Left renal cortex interstitium (tissue), 4 donors: ENCODE measurements at places on chromosomes 4 and X.

GRCh38 chrX:118847676-118848075 is 24.1 kb downstream of the ZCCHC12 start:
- no peak for DNase-seq

GRCh38 chr4:169398316-169398715 is 127.6 kb upstream of the SH3RF1 start:
- no peak for DNase-seq

GRCh38 chr4:24489870-24490269 is 94.5 kb downstream of the DHX15 start:
- DNase-seq: no peak

GRCh38 chr4:41012293-41012692 is 202.0 kb downstream of the APBB2 start:
- no peak for DNase-seq

DNA sequence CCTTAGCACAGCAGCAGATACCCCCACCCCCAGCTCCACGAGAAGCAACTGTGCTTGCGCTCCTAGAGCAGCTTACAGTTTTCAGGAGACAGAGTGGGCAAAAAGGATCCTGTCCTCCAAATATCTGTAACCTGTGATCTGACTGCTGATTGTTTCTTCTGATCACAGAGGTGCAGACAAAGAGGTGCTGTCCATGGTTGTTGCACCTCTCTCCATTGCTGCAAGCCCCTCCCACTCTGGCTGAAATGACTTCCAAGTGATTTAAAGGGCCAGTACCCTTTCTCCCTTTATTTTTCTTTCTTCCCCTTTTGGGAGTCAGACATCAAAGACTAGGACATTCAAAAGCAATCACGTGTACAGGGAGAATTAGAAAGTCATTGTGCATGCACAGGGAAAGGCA is 205.3 kb upstream of the GEMIN8 start:
- DNase-seq: no peak

DNA sequence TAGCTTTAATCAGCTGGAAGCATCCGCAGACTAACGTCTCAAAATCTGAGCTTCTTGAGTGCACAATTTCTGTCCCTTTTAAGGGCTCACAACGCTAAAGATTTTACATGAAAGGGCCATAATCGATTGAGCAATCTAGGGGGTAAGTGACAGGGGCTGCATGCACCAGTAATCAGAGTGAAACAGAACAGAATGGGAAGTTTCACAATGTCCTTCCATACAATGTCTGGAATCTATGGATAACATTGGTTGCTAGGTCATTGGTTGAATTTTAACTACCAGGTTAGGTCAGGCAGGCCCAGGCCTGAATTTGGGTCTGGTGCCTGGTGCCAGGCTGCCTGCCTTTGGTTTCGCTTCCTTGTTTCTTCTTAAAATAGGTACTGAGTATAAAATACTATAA is 42.0 kb upstream of the MTMR8 start:
- no peak for DNase-seq

DNA sequence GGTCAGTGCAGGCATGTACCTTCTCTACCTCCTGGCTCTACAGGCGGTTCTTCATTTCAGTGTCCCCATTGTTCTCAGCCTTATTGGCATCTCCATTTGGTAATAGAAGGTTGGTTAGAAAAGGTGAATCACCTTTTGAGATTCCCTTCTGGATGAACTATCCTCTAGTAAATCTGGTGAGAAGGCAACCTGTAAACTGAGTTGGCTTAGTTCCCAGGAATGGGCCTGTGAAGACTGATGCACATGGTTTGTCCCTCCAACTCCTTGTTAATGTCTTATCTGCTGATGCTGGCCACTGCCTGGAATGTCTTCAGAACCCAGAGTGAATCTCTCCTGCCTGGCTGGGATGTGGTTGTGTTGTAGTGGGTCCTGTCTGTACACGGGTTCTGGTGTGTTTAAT is 143.4 kb upstream of the WDR1 start:
- DNase-seq: no peak

- no peak for DNase-seq
These were observed 51.4 kb upstream of the VCX3B start for GRCh38 chrX:8413279-8413678.

GRCh38 chr4:156794863-156795262 is 176.7 kb downstream of the PDGFC start:
- DNase-seq: no peak

GRCh38 chr4:38728631-38729141 is 54.1 kb downstream of the TLR10 start:
- DNase-seq: no peak

GRCh38 chrX:40996886-40997530 is 88.2 kb upstream of the USP9X start:
- no peak for DNase-seq

- DNase-seq: no peak
These were observed 9.6 kb upstream of the DLG3 start for GRCh38 chrX:70434914-70435586.

GRCh38 chrX:76126851-76127250 is 46.0 kb upstream of the PBDC1 start:
- no peak for DNase-seq

GRCh38 chrX:69844636-69845035 is 205.1 kb downstream of the AWAT2 start:
- no peak for DNase-seq

DNA sequence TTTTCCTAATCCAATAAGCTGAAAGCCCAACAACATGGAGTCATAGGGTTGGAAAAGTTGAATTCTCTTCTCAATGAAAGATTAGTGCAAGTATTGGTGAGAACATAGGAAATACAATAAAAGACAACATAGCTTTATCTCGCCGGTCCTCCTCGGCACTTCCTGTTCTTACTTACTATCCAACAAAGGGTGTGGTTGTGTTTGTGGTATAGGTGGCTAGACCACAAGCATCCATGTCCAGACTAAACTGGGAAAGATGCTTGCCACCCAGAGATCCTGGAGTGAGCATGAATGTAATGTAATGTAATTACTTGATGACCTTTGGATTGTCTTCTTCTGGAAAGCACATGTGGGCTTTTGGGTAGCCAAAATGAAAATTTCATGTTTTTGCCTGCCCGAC is 223.8 kb downstream of the CPE start:
- no peak for DNase-seq

GRCh38 chr4:39729557-39729956 is 31.6 kb downstream of the UBE2K start:
- no peak for DNase-seq

- DNase-seq: no peak
These were observed 4.9 kb downstream of the LYAR start for GRCh38 chr4:4284827-4285618.

DNA sequence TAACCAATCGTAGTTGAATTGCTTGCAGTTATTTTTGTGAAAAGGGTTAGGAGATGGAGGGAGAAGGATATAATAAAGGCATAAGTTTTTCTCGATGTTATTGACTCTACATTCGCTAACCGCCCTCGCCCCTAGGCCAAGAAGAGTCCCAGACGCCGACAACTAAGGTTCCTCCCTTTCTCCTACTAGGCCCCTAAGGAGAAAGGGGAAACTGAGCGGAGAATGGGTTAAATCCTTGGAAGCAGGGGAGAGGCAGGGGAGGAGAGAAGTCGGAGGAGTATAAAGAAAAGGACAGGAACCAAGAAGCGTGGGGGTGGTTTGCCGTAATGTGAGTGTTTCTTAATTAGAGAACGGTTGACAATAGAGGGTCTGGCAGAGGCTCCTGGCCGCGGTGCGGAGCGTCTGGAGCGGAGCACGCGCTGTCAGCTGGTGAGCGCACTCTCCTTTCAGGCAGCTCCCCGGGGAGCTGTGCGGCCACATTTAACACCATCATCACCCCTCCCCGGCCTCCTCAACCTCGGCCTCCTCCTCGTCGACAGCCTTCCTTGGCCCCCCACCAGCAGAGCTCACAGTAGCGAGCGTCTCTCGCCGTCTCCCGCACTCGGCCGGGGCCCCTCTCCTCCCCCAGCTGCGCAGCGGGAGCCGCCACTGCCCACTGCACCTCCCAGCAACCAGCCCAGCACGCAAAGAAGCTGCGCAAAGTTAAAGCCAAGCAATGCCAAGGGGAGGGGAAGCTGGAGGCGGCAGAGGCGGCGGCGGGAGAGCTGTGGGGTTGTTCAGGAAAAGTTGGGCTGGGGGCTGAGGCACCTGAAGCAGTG is 5.9 kb downstream of the ATOH1 start:
- peak; percentile 6 for DNase-seq

DNA sequence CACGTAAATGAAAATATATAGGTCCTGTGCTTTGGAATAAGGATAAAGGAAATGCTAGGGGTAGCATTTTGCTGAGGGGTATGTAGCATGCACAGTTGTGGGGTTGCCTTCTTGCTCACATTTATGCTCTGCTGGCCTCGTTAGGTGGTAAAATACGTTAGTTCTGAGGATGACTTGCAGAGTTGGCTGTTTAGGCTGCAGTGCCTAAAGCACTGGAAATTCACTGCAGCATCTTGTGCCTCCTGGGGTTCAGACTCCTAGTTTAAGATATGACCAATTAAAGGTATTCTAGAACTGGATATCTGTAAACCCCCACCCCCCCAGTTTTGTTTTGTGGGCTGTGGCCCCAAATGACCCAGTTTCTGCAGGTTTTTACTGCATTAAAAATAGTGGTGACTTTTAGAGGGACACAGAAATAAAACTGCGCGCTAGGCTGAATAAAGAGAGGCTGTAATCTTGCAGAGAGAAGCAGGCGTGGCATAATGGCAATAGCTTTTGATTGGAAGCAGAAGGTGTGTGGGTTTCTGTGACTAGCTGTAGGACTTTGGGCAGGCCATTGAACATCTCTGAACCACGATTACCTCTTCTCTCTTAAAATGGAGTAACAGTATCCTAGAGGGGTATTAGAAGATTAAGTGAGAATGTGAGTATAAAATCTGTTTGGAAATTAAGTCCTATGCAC is 79.3 kb downstream of the REPS2 start:
- DNase-seq: no peak

- DNase-seq: no peak
These were observed 1128.4 kb downstream of the ADGRL3 start for GRCh38 chr4:62328526-62328925.

DNA sequence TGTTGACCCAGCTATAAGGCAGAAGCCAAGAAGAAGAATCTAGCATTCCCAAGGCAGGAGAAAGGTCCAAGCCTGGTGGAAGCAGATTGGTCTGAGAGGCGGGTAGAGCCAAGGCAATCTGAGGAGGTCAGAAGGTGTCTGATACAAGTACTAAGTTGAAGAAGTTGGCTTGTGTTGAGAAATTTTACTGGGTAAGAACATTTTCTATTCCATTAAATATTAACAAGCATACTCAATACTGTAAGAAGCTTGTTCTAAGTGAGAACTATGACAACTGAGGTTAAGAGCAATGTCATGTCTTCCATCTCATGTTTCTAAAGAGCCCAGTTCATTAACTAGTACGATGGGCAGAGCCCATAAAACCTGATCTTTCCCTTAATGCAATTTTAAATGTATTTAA is 75.0 kb downstream of the FAM13A start:
- no peak for DNase-seq

GRCh38 chr4:145186729-145187128 is 6.3 kb upstream of the OTUD4 start:
- DNase-seq: no peak

DNA sequence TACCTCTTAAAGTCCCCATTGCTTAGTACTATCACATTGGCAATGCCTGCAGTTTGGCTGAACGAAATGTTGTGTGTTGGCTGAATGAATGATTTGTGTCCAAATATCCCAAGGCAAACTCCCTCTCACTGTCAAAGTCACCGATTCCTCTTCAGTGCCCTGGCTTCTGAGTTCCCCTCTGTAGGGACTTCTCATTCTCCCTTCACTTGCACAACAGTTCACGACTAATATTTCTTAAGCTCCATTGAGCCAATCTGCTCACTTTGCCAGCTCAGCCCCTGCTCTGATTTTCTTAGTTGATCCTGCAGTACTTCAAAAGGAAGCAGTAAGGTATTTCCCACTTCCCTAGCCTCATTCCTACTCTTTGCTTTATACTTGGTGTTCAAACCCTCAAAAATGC is 21.9 kb upstream of the PACRGL start:
- DNase-seq: no peak

- no peak for DNase-seq
These were observed 23.8 kb upstream of the GK2 start for GRCh38 chr4:79431839-79432238.

GRCh38 chr4:86549163-86549788 is 44.8 kb upstream of the PTPN13 start:
- no peak for DNase-seq

DNA sequence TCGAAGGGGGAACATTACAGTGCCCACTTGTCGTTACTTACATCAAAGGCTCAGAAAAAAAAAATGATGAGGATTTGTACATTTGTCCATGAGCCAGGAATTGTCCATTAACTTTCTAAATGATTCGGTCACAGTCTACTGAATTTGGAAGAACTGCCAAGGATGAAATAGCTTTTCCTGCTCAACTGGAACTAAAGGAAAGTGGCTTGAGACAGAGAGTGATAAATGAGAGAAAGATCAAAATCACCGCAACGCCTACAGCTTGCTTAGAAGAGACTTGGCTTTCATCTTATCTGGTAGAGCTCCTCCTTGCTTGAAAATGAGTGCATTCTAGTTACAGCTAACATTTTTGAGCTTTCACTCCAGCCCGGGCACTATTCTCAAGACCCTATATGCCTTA is 55.5 kb upstream of the ADGRG2 start:
- no peak for DNase-seq

DNA sequence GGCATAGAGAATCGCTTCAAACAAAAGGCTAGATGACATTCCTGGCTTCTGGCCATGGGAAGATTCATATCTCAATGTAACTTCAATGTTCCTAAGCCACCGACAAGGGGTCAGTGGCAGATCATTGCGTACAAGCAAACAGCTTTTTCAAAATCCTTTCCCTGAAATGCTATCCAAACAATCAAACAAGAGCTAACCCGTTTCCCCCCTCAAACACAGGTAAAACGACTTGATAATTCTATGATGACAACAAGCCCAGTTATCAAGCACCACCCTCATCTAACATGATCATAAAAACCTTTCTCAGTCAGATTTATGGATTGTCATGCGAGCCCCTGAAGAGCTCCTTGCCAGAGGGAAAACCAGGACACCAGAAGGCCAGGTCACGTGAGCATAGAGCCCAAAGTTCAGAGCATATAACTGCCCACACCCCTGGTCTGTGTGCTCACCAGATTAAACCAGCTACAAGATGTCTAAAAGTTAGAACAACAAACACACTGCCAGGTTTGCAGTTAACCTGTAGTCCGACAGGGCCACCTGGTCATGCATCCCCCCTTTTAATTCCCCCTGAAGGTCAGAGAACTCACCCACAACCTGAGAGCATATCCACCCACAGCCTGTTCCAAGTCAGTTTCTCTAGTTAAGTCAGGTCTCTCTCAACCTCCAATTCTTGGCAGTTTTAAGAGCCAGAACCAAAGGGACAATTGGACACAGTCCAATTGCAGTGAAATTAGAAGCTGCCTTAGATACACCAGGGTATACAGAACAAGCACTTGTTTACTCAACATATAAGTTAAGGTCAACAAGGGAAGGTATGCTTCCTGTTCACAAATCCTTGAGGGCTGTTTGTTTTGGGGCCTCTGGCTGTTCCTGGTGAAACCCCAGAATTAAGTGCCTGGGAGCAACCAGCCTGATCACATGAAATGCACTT is 248.1 kb upstream of the PPARGC1A start:
- DNase-seq: peak; percentile 24

GRCh38 chr4:76856243-76857073 is 41.5 kb downstream of the SOWAHB start:
- DNase-seq: no peak
